ENCODE measurements at places on chromosomes 5 and 9.

DNA sequence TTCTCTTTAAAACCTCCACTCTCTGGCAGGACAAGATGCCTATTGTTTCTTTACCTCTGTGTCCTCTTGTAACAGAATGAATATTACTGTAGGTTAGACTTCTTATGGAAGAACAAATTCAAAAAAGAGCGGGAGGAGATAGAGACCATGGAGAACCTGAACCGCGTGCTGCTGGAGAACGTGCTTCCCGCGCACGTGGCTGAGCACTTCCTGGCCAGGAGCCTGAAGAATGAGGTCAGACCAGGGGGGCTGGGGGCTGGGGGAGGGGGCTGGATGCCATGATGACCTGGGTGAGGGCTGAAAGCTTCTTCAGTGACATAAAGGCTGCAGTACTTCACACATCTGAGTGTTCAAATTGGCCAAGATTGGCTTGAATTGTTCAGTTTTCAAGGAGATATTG lies 61.4 kb downstream of the CFAP90 start:
- DNase-seq, result no peak

GRCh38 chr5:109146591-109146990 lies 263.2 kb downstream of the PJA2 start:
- no peak for DNase-seq

DNA sequence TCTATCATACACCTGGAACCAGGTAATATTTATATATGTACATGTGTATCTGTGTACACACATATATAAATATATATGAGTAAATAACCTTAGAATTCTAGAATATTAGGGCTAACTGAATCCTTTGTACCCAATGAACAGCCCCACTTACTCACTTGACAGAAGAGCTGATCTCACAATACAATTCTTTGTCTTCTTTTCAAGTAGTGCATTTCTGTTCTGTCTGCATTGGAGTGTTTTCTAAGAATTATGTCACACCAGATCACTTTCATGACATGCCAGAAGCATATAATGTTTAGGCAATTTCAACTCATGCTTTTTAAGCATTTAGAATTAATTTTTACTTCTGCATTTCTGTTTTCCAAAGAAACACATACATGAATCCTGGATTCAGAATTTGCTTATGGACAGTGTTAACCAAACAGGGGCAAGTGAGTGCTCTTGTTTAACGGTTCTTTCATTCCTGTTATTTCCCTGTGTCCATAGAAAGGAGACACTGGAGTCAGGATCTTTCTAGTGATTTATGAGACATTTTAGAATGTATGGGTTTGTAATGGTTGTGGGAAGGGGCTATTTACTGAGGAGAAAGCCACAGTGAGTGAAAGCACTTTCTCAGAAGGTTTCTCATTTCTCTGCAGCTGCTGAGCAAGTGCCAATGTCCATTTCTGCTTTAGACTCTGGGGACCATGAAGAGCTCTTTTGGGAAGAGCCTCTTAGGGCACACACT lies 123.2 kb downstream of the RMI1 start:
- DNase-seq, result no peak

GRCh38 chr5:93407454-93407853 lies 173.6 kb downstream of the NR2F1-AS1 start:
- no peak for DNase-seq

GRCh38 chr9:13688223-13688989 lies 408.9 kb upstream of the MPDZ start:
- DNase-seq, result no peak

- no peak for DNase-seq
These were observed 129.3 kb upstream of the SLC44A1 start for GRCh38 chr9:105114964-105115728.

DNA sequence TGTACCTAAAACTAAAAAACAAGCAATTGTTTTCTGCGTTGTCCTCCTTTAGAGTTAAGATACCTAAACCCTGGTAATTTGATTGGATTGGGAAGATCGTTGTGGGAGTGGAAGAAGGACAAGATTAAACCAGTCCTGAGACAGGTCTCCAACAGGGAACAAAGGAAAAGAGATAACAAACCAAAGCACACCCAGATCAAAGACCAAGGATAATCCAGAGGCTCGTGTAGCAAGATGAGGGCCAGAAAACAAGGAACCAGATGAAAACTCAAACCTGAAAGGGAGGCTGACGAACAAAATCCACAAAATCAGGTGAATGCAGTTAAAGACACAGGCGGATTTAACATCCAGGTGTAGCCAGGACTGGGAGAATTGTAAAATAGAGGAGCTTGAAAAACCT lies 618.1 kb downstream of the SLCO4C1 start:
- no peak for DNase-seq

- DNase-seq, result no peak
These were observed 16.0 kb upstream of the ERGIC1 start for GRCh38 chr5:172818081-172818480.

DNA sequence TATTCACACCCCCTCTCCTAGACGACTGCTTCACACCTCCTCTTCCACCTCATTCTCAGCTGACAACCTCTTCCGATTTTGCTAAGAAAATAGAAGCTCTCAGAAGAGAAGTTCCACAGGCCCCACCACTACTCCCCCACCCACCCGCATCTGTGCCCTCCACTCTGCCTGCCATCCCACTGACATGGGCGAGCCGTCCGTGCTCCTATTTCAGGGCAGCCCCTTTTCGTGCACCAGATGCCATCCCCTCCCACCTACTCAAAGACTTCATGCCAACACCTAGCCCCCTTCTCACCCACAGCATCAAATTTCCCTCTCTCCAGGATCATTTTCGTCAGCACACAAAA lies 34.6 kb upstream of the JADE2 start:
- DNase-seq, result no peak

DNA sequence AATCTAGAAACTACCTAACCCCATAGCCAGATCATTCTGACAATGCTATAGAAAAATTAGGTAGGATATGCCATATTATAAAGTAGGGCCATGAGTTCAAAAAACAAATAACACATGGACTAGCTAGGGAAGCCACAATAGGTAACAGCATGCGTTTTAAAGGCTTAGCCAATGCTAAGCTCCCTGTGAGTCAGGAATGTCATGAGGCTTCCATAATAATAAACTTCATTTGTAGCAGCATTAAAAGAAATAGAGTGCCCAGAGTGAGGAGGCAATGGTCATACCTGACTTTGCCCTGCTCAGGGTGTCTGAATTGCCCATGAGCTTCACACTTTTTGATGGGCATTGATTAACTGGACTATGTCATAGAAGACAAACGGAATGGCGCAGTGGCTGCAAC lies 15.8 kb downstream of the FOXE1 start:
- DNase-seq, result no peak

GRCh38 chr9:7979611-7980010 lies 180.0 kb upstream of the DMAC1 start:
- no peak for DNase-seq

DNA sequence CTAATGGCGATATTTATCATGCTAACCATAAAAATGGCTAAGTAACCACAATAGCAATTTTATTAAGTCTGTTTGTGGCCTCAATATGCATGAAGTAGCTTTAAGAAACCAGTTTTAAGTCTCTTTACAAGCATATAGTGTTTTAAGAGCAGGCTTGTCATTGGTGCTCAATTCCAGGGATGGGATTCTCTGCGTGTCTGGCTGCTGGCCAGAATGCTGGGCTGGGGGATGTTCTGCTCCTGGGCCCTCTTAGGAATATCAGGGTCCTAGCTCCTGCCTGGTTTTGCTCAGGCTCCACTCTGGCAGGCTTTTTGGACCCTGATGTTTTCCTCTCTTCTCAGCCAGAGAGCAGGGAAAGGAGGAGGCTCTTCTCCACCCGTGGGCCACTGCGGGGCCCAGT lies 127.2 kb downstream of the PDE8B start:
- DNase-seq, result no peak

DNA sequence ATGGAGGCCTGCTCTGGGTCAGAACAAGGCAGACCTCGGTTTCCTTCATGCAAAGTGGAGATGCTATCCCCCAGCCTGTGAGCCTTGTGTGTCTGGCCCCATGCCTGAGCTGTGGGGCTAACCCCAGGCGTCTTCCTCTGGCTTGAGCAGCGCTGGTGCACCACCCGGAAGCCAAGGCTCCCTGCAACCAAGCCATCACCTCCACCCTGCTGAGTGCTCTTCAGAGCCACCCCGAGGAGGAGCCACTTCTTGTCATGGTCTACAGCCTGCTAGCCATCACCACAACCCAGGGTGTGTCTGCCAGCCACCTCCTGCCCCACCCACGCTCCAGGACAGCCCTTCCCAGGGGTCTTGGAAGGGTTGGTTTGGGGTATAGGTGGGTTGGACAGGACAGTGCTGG lies 16.2 kb downstream of the REXO4 start:
- DNase-seq, result no peak

DNA sequence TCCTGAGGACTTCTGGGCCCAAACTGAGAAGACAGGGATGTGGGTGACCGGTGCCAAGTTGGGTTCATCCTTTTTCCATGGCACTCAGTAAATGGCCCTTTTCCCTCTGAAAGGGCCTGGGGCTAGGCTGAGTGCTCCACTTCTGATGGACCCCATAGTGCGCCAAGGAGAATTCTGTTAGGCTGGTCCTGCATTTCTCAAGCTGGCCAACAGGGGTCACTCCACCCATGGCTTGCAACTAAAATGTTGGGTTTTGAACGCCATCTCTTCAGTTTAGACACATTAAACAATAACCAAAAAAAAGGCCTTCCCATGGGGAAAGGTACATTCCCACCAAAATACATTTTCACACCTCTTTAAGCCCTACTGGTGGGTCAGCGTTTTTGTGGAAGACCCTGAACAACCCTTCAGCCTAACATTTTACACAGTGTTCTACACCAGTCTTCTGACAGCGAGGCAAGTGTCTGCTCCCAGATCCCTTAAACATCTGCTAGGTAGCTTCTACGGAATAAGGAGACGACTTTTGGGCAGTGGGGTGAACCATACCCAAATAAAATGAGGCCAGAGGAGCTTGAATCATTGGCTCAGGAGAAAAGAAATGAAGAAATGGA lies 27.3 kb downstream of the CNTFR start:
- no peak for DNase-seq

- no peak for DNase-seq
These were observed 220.3 kb upstream of the IER5L start for GRCh38 chr9:129398101-129398960.

DNA sequence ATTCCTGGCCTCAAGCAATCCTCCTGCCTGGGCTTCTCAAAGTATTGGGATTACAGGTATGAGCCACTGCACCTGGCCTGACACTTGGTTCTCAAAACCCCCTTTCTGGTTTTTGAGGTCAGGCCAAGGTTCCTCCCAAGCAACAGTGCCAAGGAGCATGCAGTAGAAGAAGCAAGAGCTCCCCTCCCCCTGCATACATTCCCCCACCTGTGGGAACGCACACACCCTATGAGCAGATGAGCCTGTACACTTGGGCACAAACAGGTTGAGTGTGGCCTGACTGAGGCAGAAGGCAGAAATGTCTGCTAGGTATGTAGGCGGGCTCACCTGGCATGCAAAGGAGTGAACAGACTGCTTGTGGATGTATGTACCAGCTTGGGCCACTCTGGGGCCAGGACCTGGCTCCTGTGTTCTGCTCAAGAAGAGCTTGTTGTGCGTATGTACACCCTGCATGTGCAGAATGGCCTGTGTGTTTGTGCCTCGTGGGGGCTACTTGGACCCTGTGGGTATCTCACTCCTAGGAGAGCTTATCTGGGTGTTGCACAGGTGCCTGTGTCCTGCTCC lies 1.7 kb downstream of the GPRIN1 start:
- DNase-seq, result no peak

DNA sequence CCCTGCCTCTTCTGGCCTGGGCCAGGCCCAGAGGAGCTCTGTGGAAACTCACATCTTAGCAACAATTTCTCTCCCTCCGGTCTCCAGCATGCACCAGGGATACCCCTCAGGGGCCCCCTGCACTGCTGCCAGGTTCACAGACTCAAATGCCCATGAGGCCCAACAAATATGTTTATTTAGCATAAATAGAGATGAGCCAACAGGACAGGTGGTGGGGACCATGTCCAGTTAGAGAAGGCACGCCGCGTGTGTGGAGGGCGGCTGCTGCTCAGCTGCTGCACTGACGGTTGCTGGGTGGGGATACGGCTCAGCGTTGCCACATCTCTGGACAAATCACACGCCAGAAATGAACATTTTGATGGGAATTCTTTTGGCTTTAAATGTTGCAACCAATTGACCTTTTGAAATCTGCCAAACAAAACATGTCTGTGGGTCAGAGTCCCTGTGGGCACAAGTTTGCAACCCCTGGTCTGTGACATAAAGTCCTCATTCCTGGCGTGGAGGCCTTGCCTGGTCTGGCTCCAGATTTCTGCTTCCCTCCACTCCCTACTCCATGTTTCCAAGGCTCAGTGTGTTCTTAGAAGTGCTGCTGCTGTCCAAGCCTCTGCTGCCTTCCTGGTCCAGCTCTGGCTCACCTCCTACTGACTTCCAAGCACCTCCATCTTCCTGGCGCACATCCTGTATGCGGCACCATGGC lies 88.9 kb downstream of the AMBP start:
- DNase-seq, result no peak

- no peak for DNase-seq
These were observed 31.4 kb upstream of the S1PR3 start for GRCh38 chr9:88959727-88960469.

GRCh38 chr5:174667526-174667925 lies 56.9 kb upstream of the MSX2 start:
- no peak for DNase-seq

DNA sequence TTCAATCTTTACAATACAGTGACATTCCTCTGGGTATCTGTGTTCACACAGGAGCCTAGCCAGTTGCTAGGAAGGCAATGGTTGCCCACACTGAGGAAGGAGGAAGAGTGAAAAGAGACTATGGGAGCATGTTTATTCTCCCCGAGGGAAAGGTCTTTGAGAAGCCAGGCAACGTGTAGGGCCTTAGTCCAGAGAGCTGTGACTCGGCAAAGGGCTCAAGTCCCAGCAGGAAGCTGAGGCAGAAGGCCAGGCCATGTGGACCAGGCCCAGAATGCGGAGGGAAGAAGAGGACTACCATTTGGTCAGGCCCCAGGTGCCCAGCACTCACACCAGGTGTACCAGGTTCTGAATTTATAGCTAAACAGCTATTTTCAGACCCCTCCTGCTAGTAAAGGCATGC lies 136.6 kb upstream of the DMAC1 start:
- no peak for DNase-seq

DNA sequence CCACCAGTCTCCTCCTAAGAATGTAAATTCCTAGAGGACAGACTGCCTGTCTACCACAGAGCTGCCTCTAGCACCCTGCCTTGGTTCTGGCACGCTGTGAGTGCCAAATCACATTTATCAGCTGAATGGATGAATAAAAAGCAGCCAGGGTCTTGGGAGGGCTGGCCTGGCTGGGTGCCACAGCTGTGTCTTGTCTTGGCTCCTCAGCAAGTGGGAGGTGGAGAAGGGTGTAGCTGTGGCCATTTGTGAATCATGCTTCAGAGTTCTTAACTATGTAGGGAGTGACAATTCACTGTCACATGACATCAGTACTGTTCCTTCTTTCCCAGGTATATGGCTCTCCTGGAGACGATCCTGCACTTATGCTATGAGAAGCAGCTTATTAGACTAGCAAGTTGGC lies 70.6 kb downstream of the DCP2 start:
- no peak for DNase-seq

GRCh38 chr9:8815219-8815618 lies 1015.6 kb upstream of the DMAC1 start:
- DNase-seq, result no peak

Data from stimulated activated CD8-positive, alpha-beta memory T cell treated with anti-CD3 and anti-CD28 coated beads, Interleukin-7, amount 100 ng/mL, for 1 hour (primary cell).